OCI-LY7 (cell line): ENCODE measurements at places on chromosomes 11 and 22.

DNA sequence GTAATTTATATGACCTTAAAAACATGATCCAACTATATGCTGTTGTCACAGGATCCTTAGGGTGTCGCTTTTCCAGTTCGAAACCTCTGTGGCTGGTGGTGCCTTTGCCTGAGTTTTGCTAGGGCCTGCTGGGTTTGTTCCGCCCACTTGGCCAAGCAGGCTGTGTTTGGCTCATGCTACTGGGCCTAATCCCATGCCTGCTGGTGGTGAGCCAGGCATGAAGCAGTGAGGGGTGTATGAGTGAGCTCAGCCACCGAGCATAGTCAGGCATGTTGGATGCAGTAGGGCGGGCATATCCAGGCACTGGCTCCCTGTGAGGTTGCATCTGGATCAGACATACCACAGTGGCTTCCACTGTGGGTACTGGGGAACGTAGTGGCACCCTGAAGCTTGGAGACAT, 16.3 kb downstream of the NPAT start:
- DNase-seq, result no peak

DNA sequence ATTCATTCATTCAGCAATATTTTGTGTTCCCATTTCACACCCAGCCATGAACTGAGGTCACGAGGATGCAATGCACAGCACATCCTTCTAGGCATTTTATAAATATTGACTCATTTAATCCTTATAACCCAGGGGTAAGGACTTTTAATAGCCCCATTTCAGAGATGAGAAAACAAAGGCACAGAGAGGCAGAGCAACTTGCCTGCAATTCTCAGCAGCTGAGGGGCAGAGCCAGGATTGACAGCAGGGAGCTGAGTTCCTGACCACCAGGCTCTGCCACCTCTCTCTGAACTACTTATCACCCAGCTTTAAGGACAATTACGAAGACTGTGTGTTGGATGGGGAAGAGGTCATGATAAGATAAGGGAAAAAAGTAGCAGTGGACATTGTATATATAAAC, 12.8 kb upstream of the FGF3 start:
- DNase-seq, result no peak

DNA sequence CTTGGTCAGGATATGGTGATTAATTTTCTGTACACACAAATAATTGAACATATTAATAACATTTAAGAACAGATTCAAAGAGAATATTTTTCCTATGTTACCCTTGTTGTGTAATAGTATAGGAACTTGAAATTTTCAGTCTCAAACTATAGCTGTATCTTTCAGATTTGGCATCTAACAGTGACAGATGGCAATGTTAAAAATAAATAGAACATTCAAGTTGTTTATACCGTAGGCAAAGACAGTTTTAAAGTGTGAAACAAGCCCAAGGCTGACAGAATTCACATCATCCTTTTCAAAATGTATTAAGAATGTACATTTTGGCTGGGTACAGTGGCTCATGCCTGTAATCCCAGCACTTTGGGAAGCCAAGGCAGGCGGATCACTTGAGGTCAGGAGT, 92.6 kb upstream of the TP53AIP1 start:
- DNase-seq, result no peak

GRCh38 chr22:22995166-22995565, 75.2 kb upstream of the GNAZ start:
- DNase-seq, result peak; percentile 59

GRCh38 chr11:114346709-114347141, 50.5 kb downstream of the NNMT start:
- DNase-seq, result no peak

DNA sequence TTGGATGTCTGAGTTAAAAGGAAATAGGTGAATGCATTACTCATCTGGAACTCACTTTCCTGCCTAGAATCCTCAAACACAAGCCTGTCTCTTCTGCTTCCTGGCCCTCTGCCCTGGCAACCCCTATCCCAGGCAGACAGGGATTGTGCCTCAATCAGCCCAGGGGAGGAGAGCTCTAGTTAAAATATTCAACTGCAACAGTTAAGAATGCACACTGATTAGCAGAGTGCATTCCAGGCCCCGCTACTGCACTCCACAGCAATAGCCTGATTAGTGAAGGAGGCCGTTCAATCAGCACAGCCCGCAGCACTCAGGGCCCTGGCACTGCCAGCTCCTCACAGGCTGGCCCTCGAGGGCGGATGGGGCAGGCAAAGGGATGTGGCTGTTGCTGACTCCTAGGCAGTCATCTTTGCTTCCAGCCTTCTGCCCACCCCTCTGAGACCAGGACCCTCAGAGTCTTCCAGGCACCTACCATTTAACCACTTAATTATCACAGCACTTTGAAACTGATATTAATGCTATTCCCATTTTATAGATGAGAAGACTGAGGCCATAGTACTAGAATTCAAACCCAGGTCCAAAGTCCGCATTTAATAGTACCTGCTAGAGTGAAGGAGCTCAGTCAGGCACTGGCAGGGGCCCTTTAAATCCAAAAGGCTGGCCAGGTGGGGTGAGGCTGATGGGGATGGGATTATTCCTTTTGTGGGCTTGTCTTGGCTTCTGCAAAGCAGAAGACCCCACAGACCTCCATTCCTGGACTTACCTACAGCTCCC, 435.3 kb downstream of the SOX6 start:
- DNase-seq, result no peak

GRCh38 chr22:27420817-27421361, 380.7 kb downstream of the MN1 start:
- DNase-seq, result no peak

DNA sequence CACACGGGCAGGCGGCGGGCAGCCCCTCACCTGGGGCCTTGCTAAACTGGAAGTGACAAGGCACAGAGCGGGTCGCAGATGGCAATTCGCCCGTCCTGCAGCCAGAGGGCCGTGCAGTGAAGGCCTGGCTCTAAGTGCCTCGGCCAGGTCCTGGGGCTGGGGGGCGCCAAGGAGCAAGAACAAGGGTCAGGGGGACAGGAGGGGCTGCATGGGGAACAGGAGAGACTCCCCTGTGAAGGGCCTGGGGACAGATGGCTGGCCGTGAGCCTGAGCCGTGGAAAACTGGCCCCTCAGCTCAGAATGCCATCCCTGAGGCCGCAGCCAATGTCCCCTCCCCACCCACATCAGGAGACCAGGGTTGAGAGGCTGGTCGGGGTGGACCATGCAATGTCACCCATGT, 60.0 kb downstream of the RTL6 start:
- DNase-seq, result no peak

DNA sequence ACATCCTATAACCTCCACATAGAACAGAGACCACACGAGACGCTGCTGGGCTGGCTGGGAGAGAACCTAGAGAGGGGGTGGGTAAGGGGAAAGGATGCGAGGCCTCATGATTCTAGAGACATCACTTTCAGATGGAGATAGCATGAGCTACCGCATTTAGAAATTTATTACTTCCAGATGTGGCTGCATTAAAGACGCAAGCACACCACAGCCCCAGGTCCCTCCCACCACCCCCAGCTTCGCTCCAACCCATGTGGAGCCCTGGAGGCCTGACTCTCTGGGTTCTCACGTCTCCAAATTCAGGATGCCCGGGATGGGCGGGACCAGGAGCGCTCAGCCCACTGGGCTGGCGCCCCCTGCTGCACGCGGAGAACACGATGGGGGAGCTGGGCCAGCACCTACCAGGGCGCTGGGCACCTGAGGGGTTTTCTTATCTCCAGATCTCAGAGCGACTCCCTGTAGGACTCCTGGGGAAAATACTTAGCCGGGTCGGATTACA, 13.6 kb downstream of the MRPL21 start:
- DNase-seq, result no peak

GRCh38 chr11:41499429-41499828, 40.0 kb upstream of the LRRC4C start:
- DNase-seq, result no peak

DNA sequence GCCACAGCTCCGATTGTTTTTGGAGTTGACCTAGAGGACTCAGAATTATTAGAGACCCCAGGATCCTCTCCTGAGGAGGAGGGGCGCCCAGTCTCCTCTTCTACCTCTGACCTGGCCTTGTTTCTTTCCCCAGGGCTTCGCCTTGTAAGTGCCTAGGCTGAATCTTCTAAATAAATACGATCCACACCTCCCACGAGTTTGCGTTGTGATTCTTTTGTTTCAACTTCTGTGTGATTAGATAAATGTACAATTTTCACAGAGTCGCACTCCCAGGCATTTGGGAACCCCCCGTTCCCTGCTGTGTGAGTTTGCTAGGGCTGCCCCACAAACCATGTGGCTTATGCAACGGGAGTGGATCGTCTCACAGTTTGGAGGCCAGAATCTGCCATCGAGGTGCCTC, 1.2 kb downstream of the KRTAP5-8 start:
- no peak for DNase-seq

- no peak for DNase-seq
Observed at GRCh38 chr11:7019500-7020182, 505 bp downstream of the ZNF214 start.

DNA sequence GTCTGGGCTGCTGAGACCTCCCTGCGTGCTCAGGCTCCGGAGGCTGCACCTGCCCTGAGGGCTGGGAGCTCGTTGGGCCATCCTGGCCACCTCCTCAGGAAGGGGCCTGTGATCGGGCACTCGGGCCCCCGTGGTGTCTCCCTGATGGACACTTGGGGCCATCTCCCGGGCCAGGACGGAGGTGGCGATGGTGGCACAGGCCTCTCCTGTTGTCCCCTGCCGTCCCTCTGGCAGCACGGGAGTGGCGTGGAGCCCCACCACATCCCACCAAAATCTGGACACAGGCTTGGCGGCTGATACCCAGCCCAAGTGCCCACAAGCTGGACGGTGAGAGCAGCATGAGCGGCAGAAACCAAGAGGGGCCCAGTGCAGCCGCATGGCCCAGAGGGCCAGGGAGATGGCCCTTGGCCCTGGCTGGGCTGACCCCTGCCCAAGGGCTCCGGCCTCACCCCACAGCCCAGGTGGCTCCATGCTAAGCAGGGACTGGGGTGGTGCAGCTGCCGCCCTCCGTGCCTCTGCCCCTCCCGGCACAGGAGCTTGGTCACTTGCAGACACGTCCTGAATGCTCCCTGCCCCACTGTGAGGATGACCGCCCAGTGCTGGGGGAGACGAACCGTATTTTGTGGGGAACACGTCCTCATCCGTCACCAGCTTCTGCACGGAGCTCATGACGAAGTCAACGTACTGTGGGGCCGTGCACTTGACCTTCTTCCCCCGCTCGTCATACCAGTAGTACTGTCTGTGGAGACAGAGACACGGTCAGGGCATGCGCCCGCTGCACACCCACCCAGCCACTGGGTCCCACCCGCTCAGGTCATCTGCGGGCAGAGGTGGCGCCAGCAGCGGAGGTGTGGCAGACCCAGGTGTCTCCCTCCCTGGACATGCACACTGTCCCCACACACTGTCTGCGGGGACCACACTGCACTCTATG, 15.6 kb downstream of the MOB2 start:
- DNase-seq, result no peak

DNA sequence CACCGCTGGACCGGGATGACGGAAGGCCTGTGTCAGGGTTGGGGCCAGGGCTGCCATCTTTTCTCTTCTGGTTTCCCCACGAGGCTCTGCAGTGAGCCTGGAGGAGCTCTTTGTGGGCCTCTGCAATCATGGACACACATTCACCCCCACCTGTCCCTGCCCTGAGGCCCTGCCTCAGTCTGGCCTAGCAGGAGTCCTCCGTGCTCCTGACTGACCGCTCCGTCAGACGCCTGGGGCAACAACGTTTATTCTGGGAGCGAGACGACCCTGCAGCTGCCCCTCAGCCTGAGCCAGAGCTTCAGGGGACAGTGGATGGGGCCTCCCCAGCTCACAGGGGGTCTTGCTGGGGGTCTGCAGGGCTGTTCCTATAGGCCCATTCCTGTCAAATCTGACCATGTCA, 8.2 kb upstream of the MYEOV start:
- no peak for DNase-seq

GRCh38 chr11:21650961-21651360, 541.9 kb upstream of the ANO5 start:
- DNase-seq, result no peak

DNA sequence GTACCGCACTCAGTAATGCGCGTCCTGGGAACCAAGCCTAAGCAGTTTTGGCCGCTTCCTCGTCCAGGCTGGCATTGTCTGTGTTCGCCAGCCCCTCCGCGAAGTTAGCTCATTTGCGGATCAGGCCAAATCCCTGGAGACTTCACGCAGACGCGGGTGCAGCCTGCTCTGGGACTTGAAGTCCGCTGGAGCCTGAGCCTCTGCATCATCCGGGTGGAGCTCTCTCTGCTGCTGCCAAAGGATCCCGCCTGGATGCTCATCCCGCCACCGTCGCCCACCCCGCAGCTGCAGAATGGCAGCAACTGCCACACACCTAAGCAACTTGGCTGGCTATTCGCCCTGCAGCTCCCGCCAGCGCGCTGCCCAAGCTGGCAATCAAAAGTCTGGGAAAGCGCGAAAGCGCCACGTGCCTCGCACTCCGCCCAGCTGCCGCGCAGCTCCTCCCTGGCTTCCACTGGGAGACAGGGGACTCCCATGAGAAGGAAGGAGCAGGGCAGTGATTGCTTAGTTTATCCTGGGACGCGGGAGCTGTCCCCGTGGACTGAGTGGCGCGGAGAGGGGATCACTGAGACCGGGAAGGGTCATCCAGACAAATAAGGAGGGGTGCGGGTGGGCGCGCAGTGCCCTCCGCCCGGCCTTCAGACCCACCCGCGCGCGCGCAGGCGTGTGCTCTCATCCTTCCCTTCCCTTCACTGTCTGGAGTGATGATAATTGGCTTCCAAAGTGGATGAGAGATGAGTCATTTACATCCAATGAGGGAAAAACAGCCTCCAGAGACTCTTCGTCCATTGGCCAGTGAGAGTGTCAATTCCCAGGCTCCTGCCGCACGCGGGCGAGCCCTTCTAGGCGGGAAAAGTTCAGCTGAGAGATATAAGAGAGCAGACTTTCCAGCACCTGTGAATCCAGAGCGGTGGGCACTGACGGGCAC, 23.2 kb upstream of the GLYATL1B start:
- DNase-seq, result no peak

- no peak for DNase-seq
Observed at GRCh38 chr11:77386178-77386577, 84.7 kb upstream of the GDPD4 start.

- peak; percentile 62 for DNase-seq
Observed at GRCh38 chr22:49979587-49980264, 19.2 kb downstream of the PIM3 start.

GRCh38 chr11:102664001-102664752, 39.0 kb upstream of the MMP20 start:
- DNase-seq, result peak; percentile 33

- no peak for DNase-seq
Observed at GRCh38 chr11:32334822-32335221, 100.5 kb downstream of the WT1 start.

- DNase-seq, result peak; percentile 91
Observed at GRCh38 chr11:129992161-129992944, 10.3 kb downstream of the PRDM10 start.

DNA sequence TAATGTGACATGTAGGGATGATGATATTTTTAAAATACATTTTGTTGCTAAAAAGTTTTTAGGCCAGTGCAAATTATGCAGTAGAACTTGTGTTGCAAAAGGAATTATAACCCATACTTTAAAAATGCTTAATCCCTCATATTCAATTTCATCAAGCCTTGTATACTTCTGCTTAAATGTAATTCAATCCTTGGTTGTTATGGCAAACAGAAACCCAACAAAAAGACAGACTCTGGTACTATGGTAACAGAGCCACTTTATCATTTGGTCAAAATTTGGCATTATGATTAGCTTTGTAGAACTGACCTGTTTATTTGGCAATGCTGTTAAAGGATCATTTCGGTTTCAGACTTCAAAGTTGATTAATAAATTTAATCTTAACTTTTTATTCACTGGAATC, 284.8 kb downstream of the TMEM135 start:
- DNase-seq, result no peak

- DNase-seq, result no peak
Observed at GRCh38 chr22:38649841-38650522, 6.2 kb downstream of the FAM227A start.

- peak; percentile 53 for DNase-seq
Observed at GRCh38 chr22:31637447-31637890, 24.5 kb downstream of the PISD start.
